Right renal cortex interstitium (tissue), 3 donors: ENCODE measurements at places on chromosomes 1 and 21. TPM values are rescaled to one million over a fixed set of nuclear protein-coding genes. Genes with fewer than 3 reads are reported as not detected.

DNA sequence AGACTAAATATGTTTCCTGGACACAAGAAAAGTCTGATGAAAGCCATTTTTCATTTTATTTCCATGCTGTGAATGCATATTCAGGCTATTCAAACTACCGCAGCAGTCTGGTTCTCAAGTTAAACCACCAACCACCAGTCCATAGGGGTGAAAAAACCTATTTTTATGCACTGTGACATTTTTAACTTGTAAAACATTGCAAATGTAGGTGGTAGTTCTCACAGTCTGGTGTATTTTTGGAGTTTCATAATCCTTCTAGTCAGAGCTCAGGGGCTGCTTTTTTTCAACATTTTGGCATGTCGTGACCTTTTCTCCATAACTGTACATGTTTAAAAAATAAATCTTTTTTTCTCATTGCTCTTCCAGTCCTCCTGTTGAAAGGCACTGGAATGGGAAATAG is 907.6 kb upstream of the ADGRL2 start:
- no peak for DNase-seq

DNA sequence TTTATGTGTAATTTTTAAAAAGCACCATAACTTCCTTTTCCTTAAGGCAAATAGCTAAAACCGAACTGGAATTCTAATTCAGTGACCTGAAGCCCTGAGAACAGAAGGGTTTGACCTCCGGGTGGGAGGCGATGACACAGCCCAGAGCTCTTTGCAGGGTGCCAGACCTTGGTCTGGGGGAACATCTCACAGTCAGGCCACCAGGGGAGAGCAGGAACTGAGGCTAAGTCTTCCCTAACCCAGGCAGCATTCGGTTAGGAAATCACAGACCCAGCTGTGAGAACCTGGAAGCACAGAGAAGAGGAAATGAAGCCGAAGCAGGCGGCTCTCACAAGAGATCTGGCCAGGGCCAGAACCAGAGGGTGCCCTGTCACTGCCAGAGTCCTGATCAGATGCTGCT is 444.8 kb downstream of the TTLL7 start:
- DNase-seq = no peak

GRCh38 chr1:158087320-158087927 is 93.3 kb upstream of the CD1D start:
- peak; percentile 50 for DNase-seq

The C1orf94 gene
- not detected for polyA plus RNA-seq

The TGFBR3 gene
- polyA plus RNA-seq = 136 TPM

GRCh38 chr1:119873135-119874015 is 22.9 kb downstream of the ADAM30 start:
- DNase-seq = no peak

DNA sequence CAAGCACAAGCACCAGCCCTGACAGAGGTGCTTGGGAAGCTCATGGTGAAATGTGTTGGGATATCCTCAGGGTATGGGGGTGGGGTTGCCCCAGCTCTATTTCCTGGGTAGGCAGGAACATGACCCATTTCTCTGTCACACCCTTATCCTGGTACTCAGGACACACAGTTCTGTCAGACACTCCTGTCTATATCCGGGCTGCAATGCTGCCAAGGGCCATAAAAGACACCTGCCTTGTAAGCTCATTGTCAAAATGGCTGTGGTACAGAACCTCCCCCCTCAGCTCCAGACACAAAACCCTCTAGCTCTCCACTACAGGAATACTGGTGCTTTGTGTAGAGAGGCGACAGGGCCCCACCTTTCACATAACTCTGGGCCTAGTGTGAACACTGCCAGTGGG is 636.7 kb downstream of the PLA2G4A start:
- DNase-seq = no peak

DNA sequence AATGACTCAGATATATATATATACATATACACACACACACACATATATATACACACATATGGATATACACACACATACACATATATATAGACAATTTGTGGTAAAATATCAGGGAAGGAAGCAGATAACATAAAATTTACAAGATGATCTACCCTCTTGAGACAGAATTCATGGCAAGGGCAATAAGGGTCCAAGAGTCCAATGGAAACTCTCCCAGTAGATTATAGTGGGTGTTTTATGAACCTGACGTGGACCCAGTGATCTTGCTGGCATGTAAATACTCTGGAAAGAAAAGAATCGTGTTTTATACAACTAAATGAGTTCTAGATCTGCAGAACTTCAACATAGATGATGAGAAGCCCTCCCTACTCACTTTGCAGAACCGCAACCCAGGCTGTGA is 49.3 kb downstream of the DENND1B start:
- no peak for DNase-seq

DNA sequence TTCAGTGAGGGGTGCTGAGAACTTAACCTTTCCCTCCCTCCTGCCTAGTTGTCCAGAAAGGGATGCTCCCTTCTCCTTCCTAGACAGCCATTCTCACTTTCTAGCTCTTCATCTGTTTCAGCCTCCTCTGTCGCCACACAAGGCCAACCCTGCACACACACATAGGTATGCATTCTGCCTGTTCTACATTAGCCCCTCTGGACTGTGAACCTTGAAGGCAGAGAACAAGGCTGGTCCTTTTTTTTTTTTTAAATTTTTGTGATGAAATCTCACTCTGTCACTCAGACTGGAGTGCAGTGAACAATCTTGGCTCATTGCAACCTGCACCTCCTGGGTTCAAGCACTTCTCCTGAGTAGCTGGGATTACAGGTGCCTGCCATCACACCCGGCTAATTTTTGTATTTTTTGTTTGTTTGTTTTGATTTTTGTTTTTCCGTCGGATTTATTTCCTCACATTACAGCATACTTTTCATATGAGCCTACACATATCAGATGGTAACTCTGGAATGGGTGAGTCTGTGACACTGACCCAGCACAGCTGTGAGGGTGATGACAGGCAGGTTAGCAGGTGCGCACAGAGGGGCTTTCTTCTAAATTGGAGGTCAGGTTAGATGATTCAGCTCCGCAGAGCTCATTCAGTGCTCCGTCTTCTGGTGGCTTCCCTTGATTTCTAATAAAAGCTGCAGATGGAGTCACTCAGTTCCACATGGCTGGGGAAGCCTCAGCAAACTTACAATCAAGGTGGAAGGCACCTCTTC is 4.9 kb upstream of the AKR1A1 start:
- no peak for DNase-seq

The KLHL12 gene
- polyA plus RNA-seq = 41.0 TPM

The TEDDM1 gene
- 0.11 TPM for polyA plus RNA-seq

DNA sequence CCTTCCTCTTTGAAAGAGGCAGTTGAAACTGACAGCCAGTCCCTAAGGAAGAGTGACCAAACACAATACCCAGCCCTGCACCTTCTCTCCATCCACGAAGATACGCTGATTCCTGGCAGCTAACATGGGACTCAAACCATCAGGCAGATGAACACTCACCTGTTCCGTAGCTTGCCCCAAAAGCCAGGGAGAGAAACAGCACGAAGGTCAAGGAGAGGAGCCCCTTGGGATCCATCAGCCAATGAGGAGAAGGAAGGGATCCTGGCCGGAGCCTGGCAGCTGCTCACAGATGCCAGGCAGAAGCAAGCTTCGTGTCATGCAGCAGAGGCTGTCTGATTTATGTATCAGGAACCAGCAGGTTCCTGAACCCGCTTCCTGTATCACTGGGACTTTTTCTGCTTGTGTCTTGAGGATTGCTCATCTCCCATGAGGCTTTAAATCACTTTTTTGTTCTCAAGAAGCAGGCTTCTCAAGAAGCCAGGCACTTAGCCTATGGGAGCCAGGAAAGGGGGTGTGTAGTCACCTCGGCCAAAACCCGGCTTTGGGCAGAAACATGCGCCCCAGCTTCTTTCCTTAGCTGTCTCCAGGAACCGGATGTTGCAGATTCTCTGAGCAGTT is at the start of gene SLAMF1:
Gene SLAMF1, minus strand, starts transcription at position 334 of the 618 bp plus-strand sequence. Its CDS starts 99 bp downstream, at position 235.
- no peak for DNase-seq

GRCh38 chr1:55197099-55197498 is 18.1 kb downstream of the USP24 start:
- no peak for DNase-seq

DNA sequence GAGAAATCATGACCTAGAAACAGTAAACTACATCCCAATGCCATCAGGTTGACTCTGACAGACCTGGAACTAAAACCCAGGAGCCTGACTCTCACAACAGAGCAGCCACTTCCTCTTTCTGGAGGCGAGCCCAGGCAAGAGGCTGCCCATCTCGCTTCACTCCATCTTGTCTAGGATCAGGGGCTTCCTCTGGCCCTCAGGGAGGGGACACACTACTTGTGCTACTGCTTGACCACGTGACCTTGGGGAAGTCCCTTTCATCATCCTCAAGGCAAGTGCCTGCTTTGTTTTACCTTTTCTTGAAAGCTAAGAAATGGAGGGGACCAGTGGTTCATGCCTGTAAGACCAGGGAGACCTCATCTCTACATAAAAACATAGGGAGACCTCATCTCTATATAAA is 2.6 kb upstream of the TENT5B start:
- no peak for DNase-seq

DNA sequence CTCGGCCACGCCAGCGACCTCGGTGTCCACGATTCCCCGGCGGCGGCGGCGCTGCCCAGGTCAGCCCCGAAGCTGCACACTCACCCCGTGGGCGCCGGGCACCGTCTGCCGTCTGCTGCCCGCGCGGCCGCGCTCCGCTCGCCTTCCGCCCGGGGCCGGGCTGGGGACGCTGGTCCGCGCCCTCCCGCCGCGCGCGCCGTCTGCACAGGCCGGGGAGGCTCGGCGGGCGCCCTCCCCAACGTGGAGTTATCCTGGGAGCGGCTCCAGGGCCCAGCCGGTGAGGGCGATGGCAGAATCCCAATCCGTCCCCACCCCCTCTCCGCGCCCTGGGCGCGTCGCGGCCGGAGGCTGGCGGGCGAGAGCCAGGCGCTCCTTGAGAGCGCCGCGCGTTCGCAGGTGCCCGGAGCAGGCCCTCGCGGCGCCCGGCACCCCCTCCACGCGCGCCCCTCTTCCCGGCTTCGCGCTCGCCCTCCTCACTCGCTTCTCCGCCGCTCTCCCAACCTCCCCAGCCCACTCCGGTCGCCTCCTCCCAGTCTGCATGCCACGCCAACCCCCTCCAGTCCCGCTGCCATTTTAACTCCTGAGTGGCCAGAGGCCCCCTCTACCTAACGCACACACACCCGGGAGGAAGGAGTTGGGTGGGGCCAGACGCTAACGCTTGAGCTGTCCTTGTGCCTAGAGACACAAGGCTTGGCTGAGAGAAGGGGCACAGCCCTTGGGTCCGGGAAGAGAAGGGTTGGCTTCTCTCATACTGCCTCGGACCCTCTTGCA is at the start of gene LRRN2:
Gene LRRN2, minus strand, starts transcription at position 503 of the 771 bp plus-strand sequence. CDS start 65,746 bp downstream, outside the sequence.
- no peak for DNase-seq

The ARMH1 gene
- polyA plus RNA-seq = 5.6 TPM

The RUNX1 gene
- polyA plus RNA-seq = 2.0 TPM

The KRTAP10-7 gene
- 0.08 TPM for polyA plus RNA-seq

The SLAMF7 gene
- 0.28 TPM for polyA plus RNA-seq

The SAMD11 gene
- polyA plus RNA-seq = 39.9 TPM

The RBM15 gene
- 9.9 TPM for polyA plus RNA-seq

GRCh38 chr1:93979040-93979717 is 69.9 kb upstream of the GCLM start:
- no peak for DNase-seq
